ENCODE measurements at places on chromosomes 7 and 10.

GRCh38 chr10:119251315-119251708 is 43.9 kb downstream of the GRK5 start:
- DNase-seq, result no peak

- DNase-seq, result no peak
Measured at GRCh38 chr10:112262546-112262945, 20.7 kb upstream of the TECTB start.

DNA sequence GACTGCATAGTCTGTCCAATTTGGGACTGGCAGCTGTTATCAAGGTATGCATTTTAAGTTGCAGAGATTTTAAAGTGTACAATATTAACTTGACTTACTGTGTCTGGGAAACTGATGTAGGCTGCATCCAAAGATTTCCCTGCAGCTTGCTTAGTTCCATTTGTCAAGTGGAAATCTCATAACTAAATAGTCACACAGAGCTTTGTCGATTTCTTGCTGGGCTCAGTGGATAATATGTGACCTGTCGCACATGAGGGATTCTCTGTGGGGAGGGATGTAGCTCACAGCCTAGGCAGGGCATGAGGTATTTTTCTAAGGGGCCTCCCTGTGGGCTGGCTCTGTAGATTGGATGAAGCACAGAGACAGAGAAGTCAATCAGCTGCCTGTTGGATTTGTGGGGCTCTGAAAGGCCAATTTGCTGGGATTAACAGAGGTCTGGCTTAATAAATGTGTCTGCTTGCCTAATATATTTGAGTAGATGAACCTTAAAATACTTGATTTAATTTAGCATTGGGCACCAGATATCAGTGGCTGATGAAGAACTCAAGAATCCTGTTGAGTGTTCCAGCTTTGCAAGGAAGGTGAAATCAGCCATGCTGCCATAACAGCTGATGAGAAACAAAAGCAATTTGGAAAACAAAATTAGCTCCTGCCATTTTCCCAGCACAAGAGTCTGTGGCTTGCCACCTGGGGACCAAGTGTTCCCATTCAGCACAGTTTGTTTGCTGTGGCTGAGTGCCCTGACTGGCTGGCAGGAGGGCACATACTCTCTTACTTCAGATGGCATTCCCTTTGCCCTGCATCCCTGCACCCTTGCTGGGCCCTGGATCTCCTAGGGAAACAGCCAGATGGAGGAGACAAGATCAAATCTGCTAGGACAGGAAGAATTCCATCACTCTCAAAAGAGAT is 598.5 kb downstream of the SORCS3 start:
- DNase-seq, result no peak

DNA sequence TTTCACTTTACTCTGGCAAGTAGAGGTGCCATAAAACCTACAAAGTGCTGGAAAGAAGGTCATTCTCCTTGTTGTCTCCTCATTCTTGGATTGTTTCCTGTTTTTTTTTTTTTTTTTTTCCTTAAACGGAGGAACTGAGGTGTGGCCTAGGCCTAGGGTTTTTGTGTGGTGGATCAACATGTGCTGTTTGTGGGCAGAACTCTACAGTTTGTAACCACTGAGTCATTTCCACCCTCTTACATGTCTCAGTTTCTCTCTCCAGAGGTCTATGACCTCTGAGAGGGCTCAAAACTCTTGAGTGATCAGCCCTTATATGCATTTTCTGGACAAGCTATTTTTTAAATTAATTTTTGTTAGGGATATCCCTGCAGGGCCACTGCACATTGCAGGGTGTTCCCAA is 296.0 kb downstream of the PPP1R3A start:
- no peak for DNase-seq

- no peak for DNase-seq
Measured at GRCh38 chr10:78209970-78210369, 176.3 kb downstream of the RPS24 start.

DNA sequence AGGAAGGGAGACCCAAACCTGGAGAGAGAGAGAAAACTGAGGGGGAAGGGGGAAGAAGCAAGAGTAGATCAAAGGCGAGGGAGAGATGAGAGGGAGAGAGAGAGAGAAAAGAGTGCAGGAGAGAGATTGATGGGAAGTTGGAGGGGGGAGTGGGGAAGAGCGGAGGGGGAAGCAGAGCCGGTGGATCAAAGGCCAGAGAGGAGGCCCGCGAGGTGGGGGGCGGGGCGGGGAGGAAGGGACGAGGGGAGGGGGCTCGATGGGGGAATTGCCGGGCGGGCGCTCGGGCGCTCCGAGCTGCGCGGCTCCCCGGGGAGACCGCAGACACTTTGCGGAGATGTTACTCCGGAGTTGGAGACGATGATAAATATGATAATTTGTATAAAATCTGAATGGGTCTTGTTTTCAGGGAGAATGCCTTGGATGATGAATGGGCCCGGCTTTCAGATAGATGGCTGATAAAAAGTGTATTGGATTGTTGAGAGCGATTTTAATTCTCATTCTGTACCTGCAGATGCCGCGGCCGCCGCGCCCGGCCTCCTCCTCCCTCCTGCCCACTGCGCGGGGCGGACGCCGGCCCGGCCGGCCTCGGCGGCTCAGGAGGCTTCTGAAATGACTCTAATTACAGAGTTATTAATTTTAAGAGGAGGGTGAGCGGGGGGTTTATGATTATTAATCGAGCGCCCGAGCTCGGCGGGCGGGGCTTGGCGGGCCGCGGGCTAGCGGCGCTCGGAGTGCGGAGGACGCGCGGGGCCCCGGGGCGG is 21.4 kb upstream of the PAX2 start:
- no peak for DNase-seq

GRCh38 chr7:12683678-12684585 is 3.5 kb upstream of the ARL4A start:
- no peak for DNase-seq

GRCh38 chr10:19332304-19332703 is 283.7 kb downstream of the MALRD1 start:
- DNase-seq, result no peak

DNA sequence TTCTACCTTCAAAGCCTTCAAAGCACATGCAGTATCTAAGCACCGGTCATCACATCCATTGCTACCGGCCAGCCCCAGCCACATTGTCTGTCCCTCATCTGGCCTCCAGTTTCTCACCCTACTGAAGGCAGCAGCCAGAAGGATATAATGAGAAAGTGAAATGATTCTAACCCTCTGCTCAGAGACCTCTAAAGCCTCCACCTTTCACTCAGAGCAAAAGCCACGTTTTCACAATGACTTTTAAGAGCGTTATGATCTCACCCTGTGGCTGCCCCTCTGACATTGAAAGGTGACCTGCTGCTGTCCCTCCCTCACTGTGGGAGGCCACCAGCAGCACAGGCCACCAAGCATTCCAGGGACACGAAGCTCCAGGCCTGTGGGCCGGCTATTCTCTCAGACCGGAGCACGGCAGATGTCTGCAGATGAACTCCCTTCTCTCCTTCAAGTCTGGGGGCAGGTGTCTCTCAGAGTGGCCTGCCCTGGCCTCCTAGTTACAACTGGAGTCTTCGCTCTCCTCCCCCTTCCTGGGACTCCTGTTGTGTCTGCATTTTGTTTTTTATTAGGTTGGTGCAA is 94.9 kb upstream of the EEPD1 start:
- no peak for DNase-seq

DNA sequence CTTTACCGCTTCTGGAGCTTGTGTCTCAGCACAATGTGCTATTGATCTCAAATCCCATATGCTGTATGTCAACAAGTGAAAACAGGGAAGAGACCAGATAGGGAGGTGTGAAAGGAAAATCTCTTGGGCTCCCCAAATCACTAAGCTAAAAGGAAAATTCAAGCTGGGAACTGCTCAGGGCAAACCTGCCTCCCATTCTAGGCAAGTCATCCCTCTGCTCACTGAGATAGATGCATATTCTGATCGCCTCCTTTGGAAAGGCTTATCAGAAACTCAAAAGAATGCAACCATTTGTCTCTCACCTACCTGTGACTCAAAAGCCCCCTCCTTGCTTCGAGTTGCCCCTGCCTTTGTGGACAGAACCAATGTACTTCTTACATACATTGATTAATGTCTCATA is 161.1 kb upstream of the LYZL1 start:
- no peak for DNase-seq

DNA sequence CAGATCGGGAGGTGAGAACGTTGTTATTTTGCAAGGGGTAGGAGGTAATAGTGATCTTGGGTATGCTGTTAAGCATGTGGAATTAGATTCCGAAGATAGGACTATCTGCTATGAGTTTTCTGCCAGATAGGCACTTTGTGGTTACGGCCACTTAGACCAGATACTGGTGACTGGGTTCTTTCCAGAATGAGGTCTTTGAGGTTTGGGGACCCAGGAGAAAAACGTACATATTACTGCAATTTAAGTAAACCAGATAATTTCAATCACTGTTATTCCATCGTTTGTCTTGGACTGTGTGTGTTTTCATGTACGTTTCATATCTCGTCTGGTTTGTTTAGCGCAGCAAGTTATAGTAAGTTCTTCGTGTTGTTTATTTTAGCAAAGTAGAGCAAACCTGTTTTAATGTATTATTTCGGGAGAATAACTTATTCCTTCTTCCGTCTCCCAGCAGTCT is 312 bp downstream of the ARL4A start:
- DNase-seq, result no peak

DNA sequence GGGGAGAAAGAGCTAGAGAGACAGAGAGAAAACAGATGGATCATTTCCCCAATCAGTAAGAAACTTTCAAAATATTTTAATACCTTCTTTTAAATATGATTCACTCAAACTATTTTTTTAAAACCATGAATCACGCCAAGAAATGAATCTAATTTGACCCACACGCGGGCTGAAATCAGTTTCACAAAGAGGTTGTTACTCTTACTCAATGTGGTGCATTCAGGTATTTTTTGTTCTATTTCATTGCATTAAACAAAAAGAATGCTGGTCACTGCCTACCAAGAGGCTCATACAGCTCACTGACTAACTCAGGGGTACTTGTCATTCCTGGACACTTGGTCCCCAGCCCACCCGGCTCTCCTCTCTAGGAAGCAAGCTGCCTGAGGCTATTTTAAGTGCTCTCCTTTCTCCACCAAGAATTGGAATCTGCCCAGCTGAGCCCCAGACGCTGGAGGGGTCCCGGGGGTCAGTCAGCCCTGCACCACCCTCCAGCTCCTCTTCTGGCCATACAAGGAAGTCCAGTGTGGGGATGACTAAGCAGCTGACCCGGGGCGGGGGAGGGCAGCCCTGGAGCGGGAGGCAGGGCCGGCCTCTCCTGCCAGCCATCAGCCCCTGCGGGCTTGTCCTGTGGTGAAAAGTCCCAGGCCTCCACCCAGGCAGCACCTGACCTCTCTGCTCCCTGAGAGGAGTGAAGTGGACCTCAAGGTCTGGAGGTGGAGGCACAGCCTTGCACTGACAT is 21.7 kb upstream of the PFKP start:
- no peak for DNase-seq

DNA sequence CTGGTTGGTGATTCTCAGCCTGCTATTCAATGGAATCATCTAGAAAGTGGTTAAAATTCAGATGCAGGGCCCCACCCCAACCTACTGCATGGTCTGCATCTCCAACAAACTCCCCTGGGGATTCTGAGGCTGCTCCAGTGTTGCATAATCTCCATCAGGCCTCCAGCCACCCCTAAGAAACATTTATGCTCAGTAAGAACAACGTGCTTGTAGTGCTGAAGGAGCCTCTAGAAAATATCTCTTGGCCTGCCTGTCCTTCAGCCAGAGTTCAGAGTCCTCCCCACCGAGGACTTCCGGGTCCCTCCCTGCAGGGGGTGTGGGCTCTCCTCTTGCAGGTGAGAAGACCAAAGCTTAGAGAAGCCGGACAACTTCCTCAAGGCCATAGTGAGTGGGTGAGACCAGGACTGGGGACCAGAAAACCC is 159.8 kb downstream of the SH3PXD2A start:
- DNase-seq, result no peak

- no peak for DNase-seq
Measured at GRCh38 chr10:48514916-48515315, 90.0 kb downstream of the ARHGAP22 start.

GRCh38 chr10:87850742-87851205 is 12.6 kb downstream of the KLLN start:
- DNase-seq, result peak; percentile 15

DNA sequence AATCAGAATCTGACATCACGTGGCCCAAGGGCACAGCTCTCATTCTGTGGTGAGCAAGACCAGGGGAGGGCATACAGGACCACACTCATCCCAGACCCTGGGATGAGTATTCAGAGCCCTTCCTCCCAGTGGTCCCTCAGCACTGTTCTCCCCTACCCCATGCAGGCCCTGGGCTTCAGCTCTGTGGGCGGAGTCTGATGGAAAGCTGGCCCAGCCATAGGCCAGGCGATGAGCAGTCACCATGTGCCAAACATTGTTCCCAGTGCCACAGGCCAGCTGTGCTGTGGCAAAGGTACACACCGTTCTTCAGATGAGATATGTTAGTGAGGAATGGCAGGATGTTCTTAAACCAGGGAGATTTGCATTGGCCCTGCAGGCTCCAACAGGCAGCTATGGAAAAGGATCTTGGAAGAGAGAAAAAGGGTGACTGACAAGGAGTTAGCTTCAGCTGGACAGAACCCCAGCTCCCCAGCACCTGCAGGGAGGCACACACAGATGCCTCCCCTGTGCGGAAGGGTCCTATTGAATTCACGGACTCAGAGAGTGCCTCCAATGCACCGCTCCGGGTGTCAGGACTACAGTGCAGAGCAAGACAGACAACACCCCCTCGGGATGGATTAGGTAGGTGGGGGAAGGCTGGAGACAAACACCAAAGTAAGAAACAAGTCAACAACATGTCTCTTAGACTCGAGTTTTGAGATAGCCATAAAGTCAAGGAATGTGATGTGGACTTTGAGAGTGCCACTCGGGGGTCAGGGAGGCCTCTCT is 596.0 kb upstream of the MGMT start:
- no peak for DNase-seq

GRCh38 chr7:141074162-141074991 is 513 bp downstream of the TMEM178B start:
- no peak for DNase-seq

GRCh38 chr7:169276-170172 is 22.8 kb upstream of the FAM20C start:
- no peak for DNase-seq

- DNase-seq, result no peak
Measured at GRCh38 chr7:149286811-149287400, 24.9 kb downstream of the ZNF783 start.

DNA sequence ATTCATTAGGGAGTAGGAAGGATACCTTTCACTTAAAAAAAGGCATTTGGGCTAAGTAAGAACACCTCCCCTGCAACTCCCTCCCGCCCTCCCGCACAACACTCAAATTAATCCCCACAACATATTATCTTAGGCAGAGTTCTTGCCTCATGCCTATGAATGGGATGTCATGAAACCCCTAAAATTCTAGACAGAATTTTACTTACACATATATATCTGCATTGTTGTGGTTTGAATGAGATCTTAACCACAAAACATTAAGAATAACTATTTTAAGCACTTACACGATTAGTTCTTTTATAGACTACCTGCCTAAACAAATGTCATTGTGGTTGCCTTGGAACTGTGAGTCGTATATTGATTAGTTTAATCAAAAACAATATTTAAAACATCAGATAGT is 4.5 kb upstream of the ITGB1 start:
- DNase-seq, result no peak

- no peak for DNase-seq
Measured at GRCh38 chr10:59626523-59626869, 83.2 kb downstream of the SLC16A9 start.

- no peak for DNase-seq
Measured at GRCh38 chr10:115026746-115027140, 66.4 kb upstream of the ATRNL1 start.
